ENCODE measurements at places on chromosomes 1 and 21.

- DNase-seq, result no peak
These were observed 46.9 kb upstream of the GNG12 start for GRCh38 chr1:67880056-67880601.

GRCh38 chr1:2556678-2557481, 709 bp downstream of the TNFRSF14 start:
- no peak for DNase-seq

DNA sequence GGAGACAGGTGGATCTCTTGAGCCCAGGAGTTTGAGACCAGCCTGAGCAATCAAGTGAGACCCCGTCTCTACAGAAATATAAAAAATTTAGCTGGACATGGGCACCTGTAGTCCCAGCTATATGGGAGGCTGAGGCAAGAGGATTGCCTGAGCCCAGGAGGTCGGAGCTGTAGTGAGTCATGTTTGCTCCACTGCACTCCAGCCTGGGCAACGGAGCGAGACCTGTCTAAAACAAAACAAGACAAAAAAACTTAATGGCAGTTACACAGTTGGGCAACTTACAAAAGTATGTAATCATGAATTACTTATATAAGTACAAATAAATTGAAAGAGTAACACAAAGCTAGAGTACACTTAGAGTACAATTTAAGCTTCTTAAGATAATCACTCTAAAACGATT, 25.2 kb downstream of the RC3H1 start:
- DNase-seq, result no peak

DNA sequence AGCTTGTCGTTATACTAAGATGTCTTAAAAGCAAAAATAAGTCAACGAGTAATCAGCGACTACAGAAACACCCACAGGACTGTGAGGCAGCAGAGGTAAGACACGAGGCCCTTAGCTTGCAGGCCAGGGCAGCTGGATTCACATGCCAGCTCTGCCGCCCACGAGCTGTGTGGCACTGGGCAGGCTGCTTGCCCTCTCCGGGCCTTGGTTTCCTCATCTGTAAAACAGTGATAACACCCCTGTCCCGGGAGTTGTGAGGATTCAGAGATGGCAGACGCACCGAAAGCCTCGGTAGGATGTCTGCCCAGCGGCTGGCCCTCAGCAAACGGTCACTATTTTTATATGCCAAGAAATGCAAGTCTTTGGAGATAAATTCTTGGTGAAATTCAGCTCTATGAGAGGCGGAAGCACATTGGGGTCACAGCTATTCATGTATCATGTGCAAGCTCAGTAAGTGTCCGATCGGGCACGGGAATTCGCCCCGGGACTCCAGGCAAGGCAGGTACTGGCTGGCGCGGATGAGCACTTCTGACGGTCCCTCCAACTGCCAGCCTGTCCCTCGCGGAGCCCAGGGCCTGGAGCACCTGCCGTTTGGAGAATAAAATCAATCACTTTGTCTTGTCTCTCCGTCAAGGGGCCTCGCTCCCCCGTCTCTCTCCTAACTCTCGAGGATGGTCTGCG, 1.1 kb downstream of the C2CD2 start:
- no peak for DNase-seq

DNA sequence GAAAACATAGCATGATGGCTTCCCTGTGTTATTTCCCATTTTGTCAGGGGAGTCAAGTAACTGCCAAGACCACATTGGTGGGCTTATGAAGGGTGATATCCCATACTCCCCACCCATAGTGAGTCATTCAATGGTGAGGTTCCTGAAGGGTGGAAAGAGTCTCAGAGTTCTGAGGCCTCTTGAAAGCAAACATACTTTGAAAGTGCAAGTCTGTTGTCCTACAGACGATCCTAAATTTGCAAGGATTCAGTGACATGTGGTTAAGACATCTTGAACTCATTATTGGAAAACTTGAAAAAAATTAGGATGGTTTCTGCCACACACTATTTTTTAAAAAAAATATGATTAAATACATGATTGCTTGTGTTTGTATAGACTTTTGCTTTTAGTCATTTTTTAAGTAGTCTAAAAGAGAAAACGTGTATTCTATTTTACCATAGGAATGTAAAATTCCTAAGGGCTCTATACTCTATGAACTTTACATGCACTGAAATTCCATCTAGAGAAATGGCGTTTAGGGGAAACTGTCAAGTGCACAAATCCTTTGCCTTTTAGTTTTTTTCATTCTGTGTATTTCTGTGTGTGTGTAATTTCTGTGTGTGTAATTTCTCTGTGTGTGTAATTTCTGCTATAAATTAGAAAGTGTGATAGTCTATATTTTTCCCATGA, 225.5 kb upstream of the ADAMTS5 start:
- no peak for DNase-seq

GRCh38 chr1:192476802-192477298, 98.7 kb upstream of the RGS1 start:
- peak; percentile 95 for DNase-seq

DNA sequence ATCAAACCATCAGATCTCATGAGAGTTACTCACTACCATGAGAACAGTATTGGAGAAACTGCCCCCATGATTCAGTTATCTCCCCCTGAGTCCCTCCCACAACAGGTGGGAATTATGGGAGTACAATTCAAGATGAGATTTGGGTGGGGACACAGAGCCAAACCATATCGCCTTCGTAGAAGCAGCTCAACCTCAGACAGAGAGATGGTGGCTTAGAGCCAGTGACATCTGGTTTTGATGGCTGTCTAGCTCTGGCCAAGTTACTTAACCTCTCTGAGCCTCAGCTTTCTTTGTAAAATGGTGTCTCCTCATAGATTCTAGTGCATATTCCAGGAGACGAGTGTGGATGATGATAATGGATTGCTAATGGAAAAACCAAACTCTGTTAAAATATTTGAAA, 27.2 kb downstream of the MX1 start:
- DNase-seq, result no peak

DNA sequence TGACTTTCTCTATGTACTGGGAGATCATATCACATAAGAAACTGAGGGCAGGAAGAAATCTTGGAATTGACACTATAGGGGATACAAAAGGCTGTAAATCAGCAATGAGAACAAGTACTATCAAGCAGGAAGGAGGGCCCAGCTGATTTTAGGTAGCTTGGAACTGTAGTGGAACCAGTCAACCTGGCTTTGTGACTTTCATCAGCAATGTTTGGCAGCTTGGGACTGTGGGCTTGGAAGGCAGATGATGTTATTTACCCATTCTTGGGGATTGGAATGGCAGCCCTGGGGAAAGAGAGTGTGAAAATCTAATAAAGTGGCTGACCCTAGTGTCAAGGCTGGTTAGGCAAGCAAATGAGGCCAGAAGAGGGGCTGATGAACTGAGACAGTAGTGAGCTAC, 1073.3 kb downstream of the ADGRL2 start:
- DNase-seq, result no peak

DNA sequence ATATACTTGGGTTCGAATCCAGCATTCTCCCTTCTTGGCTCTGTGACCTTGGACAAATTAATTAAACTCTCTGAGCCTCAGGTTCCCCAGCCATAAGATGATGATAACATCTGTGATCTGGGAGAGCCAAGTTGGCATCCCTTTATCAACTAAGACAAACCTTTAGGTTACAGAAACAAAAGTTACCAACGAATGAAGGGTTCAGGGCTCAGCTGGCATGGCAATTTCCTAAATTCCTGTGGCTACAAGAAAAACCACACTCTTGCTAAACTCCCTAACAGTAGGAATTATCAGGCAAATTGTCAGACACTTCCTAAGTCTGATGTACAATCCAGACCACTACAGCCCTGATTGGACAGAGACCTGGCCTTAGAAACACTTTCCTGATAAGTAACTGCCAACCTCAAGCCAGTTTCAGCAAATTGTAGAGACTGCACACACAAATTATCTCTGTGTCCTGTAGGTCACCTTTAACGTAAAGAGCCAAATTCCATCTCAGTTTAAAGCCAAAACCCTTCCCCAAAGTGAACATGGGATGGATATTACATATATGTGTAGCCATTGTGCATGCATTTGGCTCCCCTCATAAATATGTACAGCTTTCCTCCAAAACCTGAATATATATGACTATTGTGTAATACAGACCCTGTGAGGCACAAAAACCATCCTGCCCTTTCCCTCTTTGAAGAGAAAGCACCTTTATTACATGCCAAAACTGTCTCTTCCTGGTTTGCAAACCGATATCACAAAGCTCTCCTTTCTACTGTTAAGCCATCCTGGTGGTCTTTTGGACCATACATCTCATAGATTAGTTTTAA, 39.5 kb upstream of the EDARADD start:
- peak; percentile 81 for DNase-seq
